ENCODE measurements at places on chromosomes 7 and 10.

DNA sequence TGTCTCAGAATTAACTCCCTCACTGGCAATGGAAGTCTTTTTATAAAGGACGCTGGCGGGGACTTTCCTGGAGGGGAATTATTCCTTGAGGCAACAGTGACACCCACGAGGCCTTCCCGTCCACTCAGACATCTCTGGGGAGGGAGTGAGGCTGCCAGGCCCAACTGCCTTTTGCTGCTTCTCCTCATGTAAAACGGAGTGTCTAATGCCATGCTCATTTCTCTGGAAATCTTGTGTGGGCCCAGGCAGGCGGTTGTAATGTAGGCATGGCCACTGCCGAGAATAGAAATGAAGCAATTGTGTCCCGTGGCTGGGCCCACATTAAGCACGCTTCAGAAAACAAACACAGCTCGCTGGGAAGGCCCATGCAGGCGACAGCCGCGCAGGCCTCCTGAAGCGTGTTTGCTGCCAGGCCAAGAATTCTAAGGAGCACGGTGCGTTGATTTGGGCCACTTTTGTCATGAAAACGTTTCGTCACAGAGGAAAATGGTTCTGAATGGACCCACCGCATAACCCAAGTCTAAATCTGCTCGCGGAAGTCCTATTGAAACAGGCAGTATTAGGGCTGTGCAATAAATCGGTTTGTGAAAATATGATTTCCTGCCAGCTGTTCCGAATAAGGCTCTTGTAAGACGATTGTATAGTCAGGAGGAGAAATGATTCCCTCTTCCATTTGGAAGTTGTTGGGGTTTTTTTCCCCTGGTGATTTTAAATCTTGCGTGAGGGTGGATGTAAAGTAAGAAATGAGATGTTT lies 104.2 kb upstream of the CHST15 start:
- DNase-seq, result no peak

- DNase-seq, result no peak
Measured at GRCh38 chr7:111043561-111043960, 47.4 kb upstream of the LRRN3 start.

- no peak for DNase-seq
Measured at GRCh38 chr10:14605231-14605925, 169.3 kb downstream of the FAM107B start.

DNA sequence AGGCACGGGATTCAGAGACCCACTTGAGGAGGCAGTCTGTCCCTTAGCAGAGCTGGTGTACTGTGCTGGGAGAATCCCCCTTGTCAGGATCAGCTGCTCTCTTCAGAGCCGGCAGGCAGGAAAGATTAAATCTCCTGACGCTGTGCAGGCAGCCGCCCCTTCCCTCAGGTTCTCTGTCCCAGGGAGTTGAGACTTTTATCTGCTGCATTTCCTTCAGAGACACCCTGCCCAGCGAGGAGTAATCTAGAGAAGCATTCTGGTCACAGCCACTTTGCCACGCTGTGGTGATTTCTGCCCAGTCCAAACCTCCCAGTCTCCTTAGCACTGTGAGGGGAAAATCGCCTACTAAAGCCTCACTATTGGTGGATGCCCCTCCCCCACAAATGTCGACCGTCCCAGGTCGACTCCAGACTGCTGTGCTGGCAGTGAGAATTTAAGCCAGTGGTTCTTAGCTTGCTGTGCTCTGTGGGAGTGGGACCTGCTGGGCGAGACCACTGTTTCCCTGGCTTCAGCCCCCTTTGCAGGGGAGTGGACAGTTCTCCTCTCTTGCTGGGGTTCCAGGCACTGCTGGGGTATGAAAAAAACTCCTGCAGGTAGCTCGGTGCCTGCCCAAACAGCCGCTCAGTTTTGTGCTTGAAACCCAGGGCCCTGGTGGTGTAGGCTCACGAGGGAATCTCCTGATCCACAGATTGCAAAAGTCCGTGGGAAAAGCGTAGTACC lies 265.4 kb downstream of the ZWINT start:
- no peak for DNase-seq

GRCh38 chr7:34973400-34973760 lies 63.9 kb downstream of the DPY19L1 start:
- no peak for DNase-seq

DNA sequence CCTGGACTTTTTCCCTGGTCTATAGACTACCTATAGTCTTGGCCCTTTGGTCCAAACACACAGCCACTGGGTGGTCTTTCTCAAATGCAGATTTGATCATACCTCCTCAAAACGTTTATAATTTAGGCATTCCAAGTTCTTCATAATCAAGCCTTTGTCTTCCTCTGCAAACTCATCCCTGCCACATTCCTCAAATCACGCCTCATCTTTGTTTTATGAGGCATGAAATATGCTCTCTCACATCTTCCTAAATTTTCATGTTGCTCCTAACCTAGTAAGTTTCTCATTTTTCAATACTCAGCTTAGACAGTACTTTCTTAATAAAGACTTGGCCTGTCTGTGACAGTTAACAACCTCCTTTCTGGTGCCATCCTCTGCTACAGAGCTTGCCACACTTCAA lies 10.9 kb upstream of the HERC4 start:
- DNase-seq, result no peak

- DNase-seq, result no peak
Measured at GRCh38 chr10:50999163-50999562, 75.1 kb upstream of the PRKG1 start.

- no peak for DNase-seq
Measured at GRCh38 chr7:78490524-78490923, 692.0 kb downstream of the PHTF2 start.

DNA sequence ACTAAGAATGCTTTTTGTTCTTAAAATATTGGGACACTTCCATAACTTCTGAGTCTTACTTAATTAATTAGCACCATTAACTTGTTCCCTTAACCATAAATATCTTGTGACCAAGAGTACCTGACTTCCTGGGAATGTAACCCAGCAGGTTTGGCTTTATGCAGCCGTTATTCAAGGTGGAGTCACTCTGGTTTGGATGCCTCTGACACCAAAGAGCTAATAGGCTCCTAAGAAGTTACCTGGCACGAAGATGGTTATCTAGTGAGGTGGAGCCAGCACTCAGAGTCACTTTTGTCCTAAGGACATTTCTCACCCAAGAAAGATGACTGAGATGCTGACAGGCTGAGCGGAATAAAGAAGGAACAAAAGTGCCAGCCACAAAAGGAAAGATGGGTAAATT lies 172.3 kb downstream of the C1GALT1 start:
- DNase-seq, result no peak

- DNase-seq, result no peak
Measured at GRCh38 chr10:100509241-100509840, 10.3 kb downstream of the SEC31B start.

Data from SIG-M5 (cell line).